Gastrocnemius medialis (tissue), 4 donors: ENCODE measurements at places on chromosomes 12 and 14.

GRCh38 chr12:43858096-43858495 lies 22.2 kb downstream of the TMEM117 start:
- H3K4me3 ChIP-seq: no peak overlapping the region
- DNase-seq: no peak
- H3K27me3 ChIP-seq: no peaks in the 10 kb centered on the region
- H3K36me3 ChIP-seq: no peaks in the 10 kb centered on the region
- no peak overlapping the region for H3K27ac ChIP-seq

- no peaks in the 10 kb centered on the region for H3K27me3 ChIP-seq
- H3K4me3 ChIP-seq: no peak overlapping the region
- no peak overlapping the region for H3K27ac ChIP-seq
- H3K4me1 ChIP-seq: no peaks in the 10 kb centered on the region
- H3K36me3 ChIP-seq: no peaks in the 10 kb centered on the region
Observed at GRCh38 chr12:59023861-59024424, 103.6 kb upstream of the LRIG3 start.

DNA sequence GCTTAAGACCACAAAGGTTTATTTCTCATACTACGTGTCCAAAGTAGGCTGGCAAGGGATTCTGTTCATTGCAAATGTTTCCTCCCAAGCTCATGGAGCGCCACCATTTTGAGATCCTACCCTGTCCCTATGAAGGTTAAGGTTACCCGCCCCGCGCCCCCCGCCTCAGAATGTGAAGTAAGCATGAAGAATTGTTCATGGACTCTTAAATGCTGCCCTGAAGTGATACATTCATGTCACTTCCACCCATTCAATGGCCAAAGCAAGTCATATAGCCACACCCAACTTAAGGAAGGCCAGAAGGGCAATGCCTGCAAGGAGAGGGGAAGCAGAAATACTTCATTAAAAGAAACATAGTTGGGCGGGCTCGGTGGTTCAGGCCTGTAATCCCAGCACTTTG lies 4.2 kb downstream of the TMEM253 start:
- H3K27ac ChIP-seq: peak overlapping the region; percentile 99
- peaks cover 34% of the 10 kb centered on the region for H3K4me1 ChIP-seq
- no peak for DNase-seq
- H3K36me3 ChIP-seq: no peaks in the 10 kb centered on the region
- H3K4me3 ChIP-seq: no peak overlapping the region

GRCh38 chr14:46417066-46417465 lies 234.5 kb downstream of the RPL10L start:
- no peaks in the 10 kb centered on the region for H3K4me1 ChIP-seq
- H3K27ac ChIP-seq: no peak overlapping the region
- no peaks in the 10 kb centered on the region for H3K27me3 ChIP-seq
- H3K36me3 ChIP-seq: no peaks in the 10 kb centered on the region
- DNase-seq: no peak
- no peak overlapping the region for H3K4me3 ChIP-seq

DNA sequence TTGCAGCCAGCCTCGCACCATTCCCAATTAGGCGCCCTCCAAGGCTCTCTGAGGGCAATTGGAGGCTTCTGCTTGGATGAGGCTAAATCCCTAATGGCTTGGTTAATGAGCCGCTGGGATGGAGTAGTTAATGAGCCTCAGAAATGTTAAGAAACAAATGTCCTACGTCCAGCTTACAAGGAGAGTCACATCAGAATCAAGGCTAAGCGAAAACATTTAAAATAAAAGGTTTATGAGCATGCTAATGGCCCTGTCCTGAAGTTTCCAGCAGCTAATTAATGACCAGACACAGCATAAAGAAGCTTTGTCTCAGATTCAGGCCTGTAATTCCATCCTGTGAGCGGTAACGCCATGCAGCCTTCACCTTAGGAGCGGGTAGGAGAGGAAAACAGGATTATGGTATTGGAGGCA lies 200.7 kb upstream of the BCL2L14 start:
- DNase-seq: no peak
- H3K27me3 ChIP-seq: no peaks in the 10 kb centered on the region
- H3K4me1 ChIP-seq: peaks cover under 1% of the 10 kb centered on the region
- no peak overlapping the region for H3K27ac ChIP-seq

DNA sequence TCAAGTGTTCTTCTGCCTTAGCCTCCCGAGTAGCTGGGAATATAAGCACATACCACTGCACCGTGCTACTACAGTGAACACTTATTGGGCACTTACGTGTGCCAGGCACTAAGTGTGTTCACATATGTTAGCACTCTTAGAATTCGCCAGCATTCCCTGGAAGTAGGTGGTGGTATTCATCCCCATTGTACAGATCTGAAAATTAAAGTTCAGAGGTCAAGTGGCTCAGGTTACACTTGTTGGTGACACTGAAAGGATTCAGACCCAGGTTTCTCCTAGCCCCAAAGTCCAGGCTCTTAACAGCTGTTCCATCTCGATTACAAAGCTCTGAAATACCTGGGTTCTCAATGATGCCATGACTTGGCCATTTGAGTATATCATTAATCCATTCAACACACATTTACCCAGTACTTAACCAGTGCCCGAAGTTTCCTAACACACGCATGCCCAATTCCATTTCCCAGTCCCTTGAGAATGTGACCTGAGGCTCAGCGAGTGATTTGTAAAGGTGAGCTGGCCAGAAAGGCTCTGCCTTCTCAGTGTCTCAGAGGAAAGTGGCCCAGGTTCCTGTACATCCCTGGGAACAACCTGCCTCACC lies 4.8 kb downstream of the MVK start:
- H3K27me3 ChIP-seq: no peaks in the 10 kb centered on the region
- no peak overlapping the region for H3K4me3 ChIP-seq
- peaks cover 59% of the 10 kb centered on the region for H3K36me3 ChIP-seq

DNA sequence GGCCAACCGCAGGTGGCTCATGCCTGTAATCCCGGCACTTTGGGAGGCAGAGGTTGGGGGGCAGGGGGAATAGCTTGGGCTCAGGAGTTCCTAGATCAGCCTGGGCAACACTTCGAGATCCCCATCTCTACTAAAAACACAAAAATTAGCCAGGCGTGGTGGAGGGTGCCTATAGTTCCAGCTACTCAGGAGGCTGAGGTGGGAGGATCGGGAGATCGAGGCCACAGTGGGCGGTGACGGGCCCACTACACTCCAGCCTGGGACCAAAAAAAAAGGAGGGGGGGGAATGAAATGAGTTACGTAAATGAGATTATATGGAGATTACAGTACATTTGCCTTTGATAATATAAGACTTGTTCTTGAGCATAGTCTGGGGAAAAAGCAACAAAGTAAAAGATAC lies 1.1 kb downstream of the RPAP3 start:
- no peaks in the 10 kb centered on the region for H3K36me3 ChIP-seq
- H3K4me3 ChIP-seq: peak overlapping the region; percentile 72
- peaks cover 9% of the 10 kb centered on the region for H3K4me1 ChIP-seq

DNA sequence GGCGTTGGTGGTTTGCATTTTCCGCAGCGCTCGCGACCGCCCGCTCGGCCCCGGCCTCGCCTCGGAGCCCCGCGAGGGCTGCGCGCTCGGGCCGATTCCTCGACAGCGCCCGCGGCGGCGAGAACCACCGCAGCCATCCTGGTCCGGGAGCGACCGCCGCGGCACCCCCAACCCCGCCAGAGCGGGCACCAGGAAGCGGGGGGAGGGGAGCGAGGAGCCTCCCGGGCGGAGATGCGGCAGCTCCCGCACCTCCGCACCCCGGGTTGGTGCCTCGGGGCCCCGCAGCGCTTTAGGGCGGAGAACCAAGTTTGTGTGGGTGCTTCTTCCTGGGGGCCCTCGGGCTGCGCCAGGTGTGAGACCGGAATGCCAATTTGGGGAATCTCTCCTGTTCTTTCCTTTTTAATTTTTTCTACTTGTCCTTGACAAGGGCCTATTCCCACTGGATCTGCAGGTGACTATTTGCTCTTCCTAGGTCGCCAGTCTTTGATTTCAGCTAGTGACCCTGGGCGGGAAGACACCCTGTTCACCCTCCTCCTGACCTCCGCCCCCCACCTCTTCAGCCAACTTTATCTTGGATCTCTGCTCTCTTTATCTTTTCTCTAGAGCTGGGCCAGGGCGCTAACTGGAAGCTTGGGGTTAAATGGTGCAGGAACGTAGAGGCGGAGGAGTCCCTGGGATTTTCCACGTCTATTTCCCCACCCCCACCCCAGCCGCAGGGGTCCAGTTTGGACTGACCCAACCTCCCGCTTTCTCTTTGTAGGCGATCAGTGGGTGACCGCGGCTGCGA lies at the start of gene SOCS2:
TSS of gene SOCS2 (plus strand) at position 751 of the 787 bp plus-strand sequence. CDS start 223 bp downstream, outside the sequence.
- peak within 1 kb of the TSS; percentile 83 for H3K4me3 ChIP-seq
- no peak for DNase-seq
- H3K4me1 ChIP-seq: peaks cover 28% of the 10 kb centered on the region
- no peaks in the 10 kb centered on the region for H3K36me3 ChIP-seq
- H3K27me3 ChIP-seq: peaks cover 11% of the 10 kb centered on the region
- peak within 1 kb of the TSS; percentile 89 for H3K27ac ChIP-seq

- H3K4me1 ChIP-seq: peaks cover 84% of the 10 kb centered on the region
- peak overlapping the region; percentile 96 for H3K27ac ChIP-seq
- no peak overlapping the region for H3K4me3 ChIP-seq
- no peaks in the 10 kb centered on the region for H3K27me3 ChIP-seq
- H3K36me3 ChIP-seq: no peaks in the 10 kb centered on the region
Observed at GRCh38 chr12:122403115-122403770, 19.2 kb downstream of the CLIP1 start.

DNA sequence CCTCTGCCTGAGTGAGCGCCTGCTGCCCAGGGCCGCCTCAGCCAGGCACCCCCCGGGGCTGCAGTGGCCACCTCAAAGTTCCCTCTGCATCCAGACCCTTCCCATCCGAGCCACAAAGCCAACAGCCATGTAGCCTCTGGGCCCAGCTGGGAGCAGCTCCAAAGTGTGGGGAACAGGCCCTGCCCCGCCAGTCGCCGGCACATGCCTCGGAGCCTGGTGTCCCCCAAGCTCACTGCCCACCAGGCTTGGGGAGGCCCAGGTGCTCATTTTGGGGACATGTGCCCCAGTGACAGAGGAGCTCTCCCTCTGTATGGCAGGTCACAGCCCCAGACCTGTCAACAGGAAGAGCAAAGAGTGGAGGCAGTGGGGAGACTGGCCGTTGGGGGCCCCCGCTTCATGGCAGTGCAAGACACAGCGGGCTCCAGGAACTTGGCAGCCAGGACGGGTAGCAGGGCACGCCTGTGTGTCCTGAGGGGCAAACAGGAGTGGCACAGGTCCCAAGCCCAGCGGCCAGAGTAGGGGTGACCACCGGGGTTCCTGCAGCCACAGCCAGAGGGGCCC lies 29.9 kb downstream of the JAG2 start:
- no peaks in the 10 kb centered on the region for H3K36me3 ChIP-seq
- no peaks in the 10 kb centered on the region for H3K27me3 ChIP-seq
- H3K4me3 ChIP-seq: no peak overlapping the region
- no peaks in the 10 kb centered on the region for H3K4me1 ChIP-seq
- no peak overlapping the region for H3K27ac ChIP-seq
- no peak for DNase-seq

DNA sequence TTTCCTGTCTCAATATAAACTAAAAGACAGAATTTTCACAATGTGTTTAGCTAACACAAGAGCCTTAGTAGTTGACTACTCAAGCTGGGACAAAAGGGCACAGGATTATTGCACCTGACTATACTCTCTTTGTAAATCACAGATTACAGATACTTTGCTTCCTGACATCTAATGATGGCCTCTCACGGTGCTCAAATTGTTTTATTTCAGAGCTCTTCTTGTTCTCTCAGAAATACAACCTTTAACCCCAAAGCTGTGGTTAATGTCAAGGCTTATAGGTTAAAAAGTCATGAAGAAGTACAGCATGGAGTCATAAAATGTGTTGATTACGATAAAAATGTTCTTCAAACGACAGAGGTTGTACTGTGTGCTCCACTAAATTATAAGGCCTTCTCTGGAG lies 89.9 kb upstream of the CPNE8 start:
- DNase-seq: no peak
- no peak overlapping the region for H3K27ac ChIP-seq
- no peak overlapping the region for H3K4me3 ChIP-seq
- H3K27me3 ChIP-seq: no peaks in the 10 kb centered on the region
- H3K36me3 ChIP-seq: no peaks in the 10 kb centered on the region
- H3K4me1 ChIP-seq: no peaks in the 10 kb centered on the region

- no peak overlapping the region for H3K27ac ChIP-seq
- no peaks in the 10 kb centered on the region for H3K36me3 ChIP-seq
- no peaks in the 10 kb centered on the region for H3K27me3 ChIP-seq
- H3K4me3 ChIP-seq: no peak overlapping the region
- DNase-seq: no peak
Observed at GRCh38 chr12:92359581-92360209, 214.0 kb upstream of the BTG1 start.

GRCh38 chr12:85872497-85873091 lies 1.5 kb upstream of the NTS start:
- no peak overlapping the region for H3K27ac ChIP-seq
- H3K4me1 ChIP-seq: no peaks in the 10 kb centered on the region
- no peak for DNase-seq
- no peak overlapping the region for H3K4me3 ChIP-seq
- no peaks in the 10 kb centered on the region for H3K27me3 ChIP-seq

- DNase-seq: no peak
- H3K4me3 ChIP-seq: no peak overlapping the region
- H3K27ac ChIP-seq: no peak overlapping the region
- H3K4me1 ChIP-seq: no peaks in the 10 kb centered on the region
- H3K27me3 ChIP-seq: no peaks in the 10 kb centered on the region
- H3K36me3 ChIP-seq: no peaks in the 10 kb centered on the region
Observed at GRCh38 chr12:68281322-68282077, 28.1 kb upstream of the IL22 start.

DNA sequence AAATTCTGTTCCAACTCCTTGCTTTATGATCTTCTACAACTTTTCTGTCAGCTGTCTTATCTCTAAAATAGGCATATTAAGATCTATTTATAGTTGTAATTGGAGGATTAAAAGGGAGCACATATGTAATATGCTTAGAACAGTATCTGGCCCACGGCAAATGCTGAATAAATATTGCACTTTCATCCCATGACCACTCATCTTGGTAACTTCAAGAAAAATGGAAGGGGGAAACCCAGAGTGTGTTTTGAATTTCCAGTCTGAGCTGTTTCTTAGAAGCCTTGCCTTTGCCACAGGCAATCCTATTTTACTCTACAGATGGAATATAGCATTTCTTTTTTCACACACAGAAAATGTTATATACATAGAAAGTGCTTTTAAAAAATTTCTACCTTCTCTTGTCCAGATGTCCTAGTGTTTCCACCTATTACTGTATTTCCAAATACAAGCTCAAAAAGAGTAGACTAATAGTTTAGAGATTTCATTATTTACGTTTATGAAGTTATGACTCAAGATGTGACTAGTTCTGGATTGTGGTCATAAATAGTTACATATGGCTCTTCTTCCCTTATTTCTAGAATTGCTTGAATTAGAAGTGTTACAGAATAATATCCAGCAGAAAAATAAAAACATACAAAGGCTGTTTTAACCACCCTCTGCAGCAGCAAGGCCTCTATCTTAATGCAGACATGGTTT lies 6.2 kb upstream of the STXBP6 start:
- no peaks in the 10 kb centered on the region for H3K36me3 ChIP-seq
- no peak overlapping the region for H3K4me3 ChIP-seq
- DNase-seq: no peak
- no peaks in the 10 kb centered on the region for H3K4me1 ChIP-seq
- no peak overlapping the region for H3K27ac ChIP-seq
